ENCODE measurements at places on chromosomes 3 and 15.

DNA sequence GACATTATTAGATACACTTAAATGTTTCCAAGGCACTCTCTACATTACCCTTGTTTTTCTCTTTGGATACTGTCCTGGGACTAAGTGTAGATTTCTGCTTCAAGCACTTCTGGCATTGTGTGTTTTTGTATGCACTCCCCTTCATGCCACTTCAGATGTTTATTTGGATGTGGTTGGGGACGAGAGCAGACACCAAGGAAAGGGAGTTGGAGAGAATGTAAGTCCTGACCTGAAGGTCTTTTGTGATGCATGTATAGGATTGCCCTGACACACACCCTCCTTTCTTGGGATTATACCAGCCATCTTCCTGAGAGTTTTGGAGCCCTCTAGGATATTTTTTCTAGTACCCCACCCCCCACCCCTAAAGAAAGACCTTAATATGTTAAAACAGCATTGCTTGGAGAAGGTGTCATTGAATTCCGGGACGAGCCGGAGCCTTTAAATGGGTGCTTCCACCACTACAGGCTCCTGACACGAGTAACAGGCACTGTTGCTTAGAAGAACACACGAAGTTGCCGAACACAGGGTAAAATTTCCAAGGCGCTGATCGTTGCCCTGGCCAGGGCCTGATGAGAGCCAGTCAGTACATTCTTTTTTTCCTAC is 22.7 kb downstream of the PSMD6 start:
- DNase-seq, result no peak

GRCh38 chr3:168531116-168531515 is 435.4 kb upstream of the GOLIM4 start:
- DNase-seq, result no peak

GRCh38 chr3:158912621-158913020 is 110.8 kb downstream of the MFSD1 start:
- DNase-seq, result no peak

GRCh38 chr15:58222679-58223078 is 84.5 kb downstream of the AQP9 start:
- DNase-seq, result no peak

- DNase-seq, result peak; percentile 83
These were observed 113.6 kb upstream of the ICE2 start for GRCh38 chr15:60592371-60593169.

Data from stimulated activated CD4-positive, alpha-beta T cell treated with anti-CD3 and anti-CD28 coated beads, Interleukin-4, amount 100 ng/mL, for 4 hours (primary cell).